ENCODE measurements at places on chromosomes 2 and 18.

GRCh38 chr18:22172120-22172582 lies 2.8 kb downstream of the GATA6 start:
- DNase-seq, result no peak

DNA sequence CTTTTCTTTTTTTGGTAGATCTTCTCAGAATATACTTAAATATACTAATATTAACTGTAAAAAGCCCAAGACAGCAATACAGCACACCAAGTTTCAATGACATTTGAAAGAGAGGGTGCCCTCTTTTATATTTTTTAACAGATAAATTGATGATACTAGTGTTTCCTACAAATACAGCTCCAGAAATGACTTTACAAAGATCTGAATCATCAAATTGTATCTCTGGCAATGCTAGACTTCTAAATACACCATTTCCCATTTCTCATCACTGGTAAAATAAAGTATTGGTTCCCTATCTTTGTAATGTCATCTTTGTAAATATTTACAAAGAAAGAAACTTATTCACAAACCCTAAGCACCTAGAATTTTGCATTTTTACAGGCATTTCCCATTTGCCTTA lies 281.3 kb downstream of the EXOC6B start:
- DNase-seq, result no peak

- DNase-seq, result no peak
Measured at GRCh38 chr2:102366406-102367112, 11.0 kb downstream of the IL18R1 start.

DNA sequence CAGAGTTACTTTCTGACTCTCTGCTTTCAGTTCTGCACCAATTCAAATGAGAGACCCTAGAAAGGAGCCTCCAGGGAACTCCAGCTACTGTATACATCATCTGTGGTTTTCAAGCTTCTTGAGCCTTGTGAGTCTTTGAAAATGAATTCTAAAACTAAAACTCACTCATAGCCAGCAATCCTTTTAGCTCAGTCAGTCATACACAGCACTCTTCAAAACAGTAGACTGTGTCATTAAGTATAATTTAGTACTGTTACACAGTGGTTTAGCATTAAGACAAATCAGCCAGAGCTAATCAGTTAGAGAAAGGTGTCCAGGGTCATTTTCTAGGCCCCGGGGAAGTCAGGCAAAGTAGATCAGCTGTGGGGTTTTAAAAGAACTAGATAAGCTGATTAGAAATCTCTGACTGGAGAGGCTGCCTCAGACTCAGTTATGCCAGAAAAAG lies 322.1 kb upstream of the THUMPD2 start:
- DNase-seq, result no peak

DNA sequence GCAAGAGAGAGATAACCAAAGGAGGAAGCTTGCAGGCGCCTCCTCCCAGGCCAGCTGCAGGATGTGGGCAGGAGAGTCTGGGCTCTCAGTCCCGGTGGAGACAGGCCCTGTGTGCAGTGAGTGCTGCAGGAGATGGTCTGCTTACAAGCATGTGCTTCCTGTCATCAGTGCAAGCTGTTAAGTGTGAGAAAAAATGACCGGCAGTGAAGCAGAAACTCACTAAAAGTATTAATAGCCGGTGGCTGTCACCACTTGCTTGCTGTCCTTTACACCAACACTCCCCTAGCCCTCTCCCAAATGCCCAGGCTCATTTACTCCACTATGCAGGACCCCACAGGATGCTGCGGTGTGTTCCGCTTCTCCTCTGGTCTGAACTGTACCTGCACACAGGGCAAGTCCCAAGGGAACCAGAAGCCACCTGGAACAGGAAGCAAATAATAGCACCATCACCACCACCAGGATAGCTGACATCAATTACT lies 435.6 kb upstream of the HS6ST1 start:
- DNase-seq, result peak; percentile 34

DNA sequence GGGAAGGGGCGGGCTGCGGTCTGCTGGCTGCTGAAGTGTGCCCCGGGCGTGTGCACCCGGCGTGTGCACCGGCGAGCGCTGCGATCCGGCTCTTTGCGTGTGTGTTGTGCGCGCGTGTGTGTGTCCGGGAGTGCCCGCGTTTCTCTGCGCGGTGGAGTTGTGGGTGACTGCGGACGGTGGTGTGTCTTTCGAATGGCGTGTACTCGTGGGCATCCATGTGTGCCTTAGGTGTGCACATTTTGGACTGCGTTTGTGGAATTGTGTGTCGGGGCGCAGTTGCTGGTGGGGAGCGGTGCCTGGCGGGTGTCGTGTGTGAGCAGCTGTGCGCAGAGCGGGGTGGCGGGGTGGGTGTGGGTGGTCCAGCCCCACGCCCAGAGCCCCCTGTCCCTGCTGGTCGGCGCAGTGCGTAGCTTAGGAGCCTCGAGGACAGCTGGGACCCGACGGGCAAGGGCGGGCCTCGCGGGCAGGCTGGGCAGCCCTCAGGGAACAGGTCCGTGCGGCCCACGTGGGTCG lies 533 bp downstream of the HPCAL1 start:
- DNase-seq, result no peak

All from putamen (tissue), 1 donor.